ENCODE measurements at places on chromosomes 5 and 9. TPM values are rescaled to one million over a fixed set of nuclear protein-coding genes. Genes with fewer than 3 reads are reported as not detected.

Gene PCDHGB6
- polyA plus RNA-seq = 1.5 TPM

Gene FOXD4L3
- not detected for polyA plus RNA-seq

Gene OBP2B
- not detected for polyA plus RNA-seq

Gene CREBRF
- polyA plus RNA-seq = 8.3 TPM

Gene SEC61B
- 206 TPM for polyA plus RNA-seq

Measured in adrenal gland (tissue), 19 donors.